ENCODE measurements at places on chromosomes 12 and 14.

DNA sequence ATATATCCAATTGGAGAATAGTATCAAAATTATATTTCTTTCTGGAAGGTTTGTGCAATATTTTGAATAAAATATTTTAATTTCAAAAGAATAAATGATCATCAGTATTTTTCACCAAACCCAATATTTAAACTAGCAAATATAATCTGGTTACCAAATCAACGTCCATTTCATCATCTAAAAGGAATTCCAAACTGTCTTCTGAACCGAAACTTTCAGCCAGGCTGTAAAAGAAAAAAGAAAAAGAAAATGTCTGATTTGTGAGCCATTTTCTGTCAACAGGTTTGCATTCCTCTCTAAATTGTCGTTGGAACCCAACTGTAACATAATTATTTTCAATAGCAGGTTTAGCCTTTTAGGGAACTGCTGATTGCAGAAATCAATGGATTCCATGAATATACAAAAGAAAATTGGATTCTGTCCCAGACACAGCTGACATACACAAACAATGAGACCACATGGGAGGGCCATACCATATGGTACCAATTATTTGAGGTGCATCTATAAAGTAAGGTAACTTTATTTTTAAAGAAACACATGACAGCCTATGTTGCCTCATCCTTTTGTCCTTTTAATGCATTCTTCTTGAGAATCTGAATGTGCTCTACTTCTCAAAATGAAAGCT is 22.7 kb downstream of the SNRPF start:
- DNase-seq: no peak

DNA sequence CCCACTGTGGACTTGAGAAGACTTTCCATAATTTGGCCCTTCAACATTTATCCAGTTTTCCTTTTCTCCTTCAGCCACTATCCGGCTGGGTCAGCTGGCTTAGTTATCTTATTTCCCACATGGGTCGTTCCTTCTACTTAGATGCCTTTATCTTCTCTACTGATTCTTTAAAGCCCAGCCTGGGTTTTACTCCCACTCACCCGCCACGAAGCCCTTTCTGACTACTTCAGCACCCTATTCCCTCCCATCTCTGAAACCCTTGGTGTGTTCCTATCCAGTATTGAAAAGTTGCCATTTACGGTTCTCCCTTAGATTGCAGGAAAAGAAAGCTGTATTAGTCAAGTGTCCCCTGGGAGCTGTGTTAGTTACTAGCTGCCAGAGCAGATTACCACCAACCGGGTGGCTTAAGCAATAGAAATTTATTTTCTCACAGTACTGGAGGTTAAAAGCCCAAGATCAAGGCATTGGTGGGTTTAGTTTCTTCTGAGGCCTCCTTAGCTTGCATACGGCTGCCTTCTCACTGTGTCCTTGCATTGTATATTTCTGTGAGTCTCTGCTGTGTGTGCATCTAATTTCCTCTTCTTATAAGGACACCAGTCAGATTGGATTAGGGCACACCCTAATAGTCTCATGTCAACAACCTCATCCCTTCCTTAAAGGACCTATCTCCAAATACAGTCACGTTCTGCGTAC is 105.5 kb downstream of the GPATCH2L start:
- DNase-seq: no peak

GRCh38 chr12:89525305-89525823 is 483 bp downstream of the POC1B start:
- DNase-seq: no peak

DNA sequence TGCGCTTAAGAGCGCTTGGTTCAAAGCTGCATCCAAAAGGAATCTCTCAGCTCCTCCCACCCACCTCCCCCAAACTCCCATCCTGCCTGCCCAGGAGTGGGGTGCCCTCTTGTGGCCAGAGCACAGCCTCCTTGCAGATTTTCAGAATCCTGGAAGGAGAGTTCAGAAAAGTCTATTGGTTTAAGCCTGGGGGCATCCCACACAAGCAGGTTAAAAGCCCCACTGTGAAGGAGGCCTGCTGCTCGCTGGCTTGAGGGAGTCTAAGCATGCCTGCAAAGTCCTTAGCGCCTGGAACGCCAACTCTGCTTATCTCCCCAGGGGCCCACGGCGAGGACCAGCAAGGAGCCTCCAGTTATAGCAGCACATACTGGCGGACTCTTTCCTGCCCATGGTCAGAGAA is 297.1 kb downstream of the KSR2 start:
- no peak for DNase-seq

DNA sequence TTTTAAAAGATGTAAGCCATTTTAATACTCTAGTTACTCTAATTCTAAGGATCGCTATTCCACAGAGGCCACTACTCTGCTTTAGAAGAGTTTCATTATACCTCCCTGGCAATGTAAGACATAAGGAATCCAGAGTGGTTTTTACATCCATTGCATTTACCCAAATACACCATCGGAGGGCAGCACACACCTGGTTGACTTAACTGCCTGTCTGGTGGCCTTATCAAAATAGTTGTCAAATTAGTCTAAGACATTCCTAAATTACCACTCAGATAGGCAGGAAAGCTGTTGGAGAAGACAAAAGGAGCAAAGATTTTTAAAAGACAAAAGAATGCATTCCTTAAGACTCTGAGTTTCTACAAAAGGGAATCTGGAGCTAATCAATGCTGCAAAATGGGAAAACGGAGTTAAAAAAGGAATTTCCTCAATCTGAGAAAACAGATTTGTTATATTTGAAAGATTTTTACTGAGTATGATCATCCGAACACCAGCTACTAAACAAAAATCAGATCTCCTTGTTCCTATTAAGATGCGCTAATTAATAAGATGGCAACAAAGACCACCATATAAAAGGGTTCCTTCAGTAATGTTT is 33.8 kb upstream of the FGD4 start:
- DNase-seq: peak; percentile 26

- DNase-seq: no peak
Observed at GRCh38 chr12:121428883-121429282, 29.0 kb downstream of the RNF34 start.

GRCh38 chr14:52356025-52356424 is 41.9 kb downstream of the PTGER2 start:
- DNase-seq: no peak

All from epithelial cell of prostate (primary cell).